ENCODE measurements at places on chromosomes 11 and 22. TPM values are rescaled to one million over a fixed set of nuclear protein-coding genes. Genes with fewer than 3 reads are reported as not detected.

PTDSS2 gene
- total RNA-seq = 21.7 TPM

RAB39A gene
- total RNA-seq = not detected

CDON gene
- total RNA-seq = 8.4 TPM

EHF gene
- total RNA-seq = 0.24 TPM

POLD3 gene
- 23.7 TPM for total RNA-seq

C11orf86 gene
- 0.17 TPM for total RNA-seq

OR8D4 gene
- total RNA-seq = not detected

POLDIP3 gene
- total RNA-seq = 47.4 TPM

ANO5 gene
- total RNA-seq = not detected

MRGPRX3 gene
- total RNA-seq = not detected

CRYBB3 gene
- total RNA-seq = not detected

GRCh38 chr11:5137996-5138395, at the start of gene OR52A5:
Gene OR52A5 (minus strand): TSS chr11:5138356. CDS start chr11:5132642, 5,714 bp downstream.
- H3K4me1 ChIP-seq = no peaks in the 10 kb centered on the region
- no peak within 1 kb of the TSS for H3K27ac ChIP-seq
- no peak within 1 kb of the TSS for H3K4me3 ChIP-seq
- H3K36me3 ChIP-seq = no peaks in the 10 kb centered on the region

GRCh38 chr11:134471087-134471715, 59.2 kb upstream of the B3GAT1 start:
- no peak for DNase-seq
- H3K4me1 ChIP-seq = peaks cover 20% of the 10 kb centered on the region
- no peaks in the 10 kb centered on the region for H3K36me3 ChIP-seq
- no peak overlapping the region for H3K27ac ChIP-seq

GRCh38 chr22:32967386-32968101, 90.6 kb downstream of the SYN3 start:
- H3K27me3 ChIP-seq = no peaks in the 10 kb centered on the region
- H3K4me3 ChIP-seq = no peak overlapping the region
- DNase-seq = peak; percentile 93
- no peaks in the 10 kb centered on the region for H3K36me3 ChIP-seq

GRCh38 chr11:2943711-2944118, 14.5 kb upstream of the PHLDA2 start:
- no peak overlapping the region for H3K27ac ChIP-seq
- DNase-seq = no peak
- no peak overlapping the region for H3K4me3 ChIP-seq
- H3K27me3 ChIP-seq = no peaks in the 10 kb centered on the region

DNA sequence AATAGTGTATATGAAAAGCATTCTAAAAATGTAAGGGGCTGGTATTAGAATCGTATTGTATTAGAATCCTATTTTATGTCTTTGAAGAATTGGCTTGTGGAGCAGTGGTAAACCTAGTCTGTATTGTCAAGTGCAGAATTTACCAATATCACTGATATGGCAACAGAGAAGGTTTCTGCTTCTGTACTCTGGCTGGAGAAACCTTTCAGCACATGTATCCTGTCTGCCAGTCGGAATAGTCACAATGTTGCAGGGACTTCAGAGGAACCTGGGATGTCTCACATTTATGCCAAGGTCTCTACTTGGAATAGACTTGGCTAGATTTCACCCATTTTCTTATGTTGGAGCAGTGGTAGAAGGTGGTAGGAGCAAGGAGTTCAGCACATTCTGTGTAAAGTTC, 4.4 kb downstream of the MTMR3 start:
- peaks cover 45% of the 10 kb centered on the region for H3K4me1 ChIP-seq
- H3K4me3 ChIP-seq = no peak overlapping the region
- DNase-seq = no peak
- H3K36me3 ChIP-seq = no peaks in the 10 kb centered on the region

GRCh38 chr11:45250035-45250718, 36.0 kb downstream of the SYT13 start:
- DNase-seq = no peak
- H3K27ac ChIP-seq = no peak overlapping the region
- H3K4me1 ChIP-seq = no peaks in the 10 kb centered on the region
- no peak overlapping the region for H3K4me3 ChIP-seq
- no peaks in the 10 kb centered on the region for H3K36me3 ChIP-seq
- peaks cover 5% of the 10 kb centered on the region for H3K27me3 ChIP-seq

DNA sequence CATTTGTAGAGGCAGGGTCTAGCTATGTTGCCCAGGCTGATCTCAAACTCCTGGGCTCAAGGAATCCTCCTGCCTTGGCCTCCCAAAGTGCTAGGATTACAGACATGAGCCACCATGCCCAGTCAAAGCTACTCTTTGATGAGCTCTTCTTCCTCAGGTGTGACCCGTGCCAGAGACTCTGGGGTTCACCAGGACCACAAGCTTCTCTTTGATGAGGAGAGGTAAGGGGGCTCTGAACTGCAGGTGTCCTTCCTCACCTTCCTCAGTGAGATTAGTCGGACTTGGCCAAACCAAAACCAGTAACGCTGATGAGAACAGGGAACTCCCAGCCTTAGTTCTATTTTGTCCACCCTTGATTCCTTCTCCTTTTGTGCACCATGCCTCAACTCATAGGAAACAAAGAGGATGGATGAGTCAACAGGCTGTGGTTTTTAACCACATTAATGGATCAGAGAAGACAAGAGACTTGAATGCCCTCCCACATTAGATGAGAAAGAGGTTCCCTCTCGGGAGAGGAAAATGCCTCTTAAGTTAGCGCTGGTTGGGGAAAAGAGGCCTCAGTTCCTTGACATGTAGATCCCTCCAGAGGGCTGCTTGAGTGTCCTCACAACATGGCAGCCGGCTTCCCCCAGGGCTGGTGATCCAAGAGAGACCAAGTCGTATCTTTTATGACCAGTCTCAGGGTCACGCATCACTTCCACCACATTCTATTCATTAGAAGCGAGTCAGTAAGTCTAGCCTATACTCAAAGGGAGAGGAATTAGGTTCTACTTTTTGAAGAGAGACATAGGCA, 25.7 kb upstream of the CTR9 start:
- H3K4me1 ChIP-seq = no peaks in the 10 kb centered on the region
- no peak overlapping the region for H3K4me3 ChIP-seq
- H3K27me3 ChIP-seq = peaks cover 33% of the 10 kb centered on the region
- DNase-seq = no peak

DNA sequence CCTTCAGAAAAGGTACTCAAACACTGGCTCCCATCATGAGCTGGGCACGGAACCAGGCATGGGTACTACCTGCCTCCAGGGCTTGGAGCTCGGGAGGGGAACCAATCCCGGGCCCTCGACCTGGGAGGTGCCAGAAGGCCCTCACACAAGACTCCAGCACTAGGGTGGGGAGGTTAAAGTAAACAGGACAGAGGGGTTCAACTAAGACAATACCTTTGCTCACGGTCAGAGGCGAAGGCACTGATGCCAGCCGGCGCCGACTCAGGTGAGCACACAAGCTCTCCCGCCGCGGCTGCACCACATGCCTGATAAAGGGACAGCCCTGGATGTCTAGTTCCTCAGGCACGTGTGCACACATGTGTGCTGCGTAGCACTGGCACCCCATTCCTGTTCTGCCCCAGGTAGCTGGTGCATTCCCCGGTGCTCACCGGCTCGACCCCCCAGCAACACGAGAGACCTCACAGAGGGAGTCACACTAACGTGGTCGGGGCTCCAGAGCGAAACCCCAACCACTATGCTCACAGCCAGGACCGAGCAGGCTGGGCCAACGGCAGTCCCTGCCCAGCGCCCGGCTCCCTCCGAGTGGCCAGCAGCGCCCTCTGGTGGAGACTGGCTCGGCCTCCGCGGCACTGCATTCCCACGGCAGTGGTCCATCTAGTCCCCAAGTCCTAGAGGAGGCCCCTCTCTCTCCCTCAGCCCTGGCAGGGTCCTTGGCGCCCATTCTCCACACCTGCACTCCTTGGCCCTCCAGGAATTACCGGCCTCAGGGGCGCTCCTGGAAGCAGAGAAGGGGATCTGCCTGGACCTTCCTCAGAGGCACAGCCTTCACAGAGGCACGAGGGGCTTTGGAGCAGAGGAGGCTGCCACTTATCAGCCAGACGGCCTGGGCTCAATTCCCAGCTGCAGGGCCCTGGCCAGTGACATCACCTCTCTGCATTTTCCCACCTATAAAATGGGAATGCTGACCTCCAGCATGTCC, 28.8 kb upstream of the MOB2 start:
- no peak overlapping the region for H3K4me3 ChIP-seq
- no peaks in the 10 kb centered on the region for H3K4me1 ChIP-seq
- H3K27me3 ChIP-seq = no peaks in the 10 kb centered on the region
- peak; percentile 23 for DNase-seq

- DNase-seq = no peak
- H3K36me3 ChIP-seq = no peaks in the 10 kb centered on the region
- H3K4me1 ChIP-seq = no peaks in the 10 kb centered on the region
- H3K27ac ChIP-seq = no peak within 1 kb of the TSS
- no peak within 1 kb of the TSS for H3K4me3 ChIP-seq
- no peaks in the 10 kb centered on the region for H3K27me3 ChIP-seq
Observed at GRCh38 chr11:18455686-18456372, at the start of gene LDHAL6A. Gene LDHAL6A (plus strand): TSS chr11:18455856. CDS start chr11:18456681, 825 bp downstream.

DNA sequence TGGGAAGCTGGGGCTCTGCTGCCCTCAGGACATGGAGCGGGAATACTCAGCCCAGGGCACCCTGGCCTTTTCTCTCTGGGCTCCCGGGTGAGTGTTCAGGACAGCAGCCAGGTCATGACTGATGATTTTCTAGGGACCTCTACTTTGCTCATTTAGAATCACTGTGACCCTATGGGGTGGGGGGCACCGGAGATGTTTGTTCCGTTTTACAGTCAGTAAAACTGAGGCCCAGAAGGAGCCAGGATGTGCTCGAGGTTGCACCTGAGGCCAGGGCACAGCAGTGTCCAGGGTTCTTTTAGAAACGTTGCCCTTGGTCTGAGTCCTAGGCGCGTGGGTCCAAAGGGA, 48.1 kb downstream of the SMIM38 start:
- no peak overlapping the region for H3K4me3 ChIP-seq
- H3K36me3 ChIP-seq = no peaks in the 10 kb centered on the region
- peaks cover 34% of the 10 kb centered on the region for H3K27me3 ChIP-seq
- peaks cover 15% of the 10 kb centered on the region for H3K4me1 ChIP-seq

- peaks cover 53% of the 10 kb centered on the region for H3K4me1 ChIP-seq
- H3K27me3 ChIP-seq = peaks cover 39% of the 10 kb centered on the region
- DNase-seq = no peak
Observed at GRCh38 chr22:19169947-19170318, 8.6 kb downstream of the SLC25A1 start.

GRCh38 chr22:17726928-17727897, 47.1 kb downstream of the BID start:
- peaks cover 10% of the 10 kb centered on the region for H3K36me3 ChIP-seq
- H3K27me3 ChIP-seq = no peaks in the 10 kb centered on the region

GRCh38 chr11:102794382-102794781, 3.6 kb downstream of the MMP1 start:
- H3K36me3 ChIP-seq = no peaks in the 10 kb centered on the region
- no peak overlapping the region for H3K27ac ChIP-seq
- no peak overlapping the region for H3K4me3 ChIP-seq
- peak; percentile 44 for DNase-seq
- no peaks in the 10 kb centered on the region for H3K4me1 ChIP-seq

DNA sequence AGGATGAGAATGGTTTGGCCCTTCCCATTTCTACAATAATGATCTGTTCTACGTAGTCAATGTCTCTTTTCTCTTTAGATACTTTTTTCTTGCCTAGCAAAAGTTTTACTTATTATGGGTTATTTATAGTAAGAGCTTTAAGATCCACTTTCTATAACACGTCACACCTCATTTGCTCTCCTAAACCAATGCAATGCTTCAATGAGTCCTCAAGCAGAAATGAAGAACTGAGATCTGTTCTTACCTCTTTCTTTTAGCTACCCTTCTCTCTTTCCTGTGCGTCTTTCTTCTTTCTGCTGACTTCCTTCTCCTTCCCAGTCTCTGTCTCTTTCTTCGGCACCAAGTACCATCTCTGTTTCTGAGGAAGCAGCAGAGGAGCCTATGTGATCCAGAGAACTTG, 61.8 kb downstream of the SNX19 start:
- no peak for DNase-seq
- H3K36me3 ChIP-seq = no peaks in the 10 kb centered on the region
- H3K27ac ChIP-seq = no peak overlapping the region

DNA sequence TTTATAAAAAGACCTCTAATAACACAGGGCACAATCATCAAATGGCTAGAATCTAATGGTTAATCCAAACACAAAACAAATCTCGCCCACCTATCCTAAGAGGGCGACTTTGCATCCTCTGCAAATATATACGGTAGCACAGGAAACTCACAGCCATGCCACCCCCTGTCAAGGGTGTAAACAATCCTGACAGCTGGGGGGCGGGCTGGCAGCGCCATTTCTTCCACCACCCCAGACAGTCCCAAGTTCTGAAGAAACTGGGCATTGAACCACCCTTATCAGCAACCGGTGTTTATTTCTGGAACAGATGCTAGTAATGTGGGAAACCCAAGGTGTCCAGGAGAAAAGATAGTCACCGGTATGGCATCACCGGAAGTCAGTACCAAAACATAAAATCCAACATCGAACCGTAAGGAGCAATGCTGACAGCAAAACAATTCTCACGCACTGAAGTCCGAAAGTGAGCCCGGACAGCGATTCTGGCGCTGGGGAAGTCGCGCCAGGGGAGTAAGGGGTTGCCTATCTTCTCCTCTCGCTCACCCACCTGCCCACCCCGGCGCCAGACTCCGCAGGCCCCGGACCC, 825 bp downstream of the FBXO3 start:
- H3K27me3 ChIP-seq = peaks cover 27% of the 10 kb centered on the region
- H3K36me3 ChIP-seq = peaks cover 6% of the 10 kb centered on the region
- no peak for DNase-seq
- peaks cover 38% of the 10 kb centered on the region for H3K4me1 ChIP-seq
- peak overlapping the region; percentile 33 for H3K27ac ChIP-seq

- no peak for DNase-seq
- peaks cover 10% of the 10 kb centered on the region for H3K27me3 ChIP-seq
- no peaks in the 10 kb centered on the region for H3K4me1 ChIP-seq
Observed at GRCh38 chr11:22339611-22340010, 1.4 kb downstream of the SLC17A6 start.

- DNase-seq = no peak
- H3K36me3 ChIP-seq = no peaks in the 10 kb centered on the region
- no peak overlapping the region for H3K4me3 ChIP-seq
- H3K27ac ChIP-seq = no peak overlapping the region
- H3K27me3 ChIP-seq = no peaks in the 10 kb centered on the region
- no peaks in the 10 kb centered on the region for H3K4me1 ChIP-seq
Observed at GRCh38 chr11:79960461-79960860, 519.6 kb upstream of the TENM4 start.

DNA sequence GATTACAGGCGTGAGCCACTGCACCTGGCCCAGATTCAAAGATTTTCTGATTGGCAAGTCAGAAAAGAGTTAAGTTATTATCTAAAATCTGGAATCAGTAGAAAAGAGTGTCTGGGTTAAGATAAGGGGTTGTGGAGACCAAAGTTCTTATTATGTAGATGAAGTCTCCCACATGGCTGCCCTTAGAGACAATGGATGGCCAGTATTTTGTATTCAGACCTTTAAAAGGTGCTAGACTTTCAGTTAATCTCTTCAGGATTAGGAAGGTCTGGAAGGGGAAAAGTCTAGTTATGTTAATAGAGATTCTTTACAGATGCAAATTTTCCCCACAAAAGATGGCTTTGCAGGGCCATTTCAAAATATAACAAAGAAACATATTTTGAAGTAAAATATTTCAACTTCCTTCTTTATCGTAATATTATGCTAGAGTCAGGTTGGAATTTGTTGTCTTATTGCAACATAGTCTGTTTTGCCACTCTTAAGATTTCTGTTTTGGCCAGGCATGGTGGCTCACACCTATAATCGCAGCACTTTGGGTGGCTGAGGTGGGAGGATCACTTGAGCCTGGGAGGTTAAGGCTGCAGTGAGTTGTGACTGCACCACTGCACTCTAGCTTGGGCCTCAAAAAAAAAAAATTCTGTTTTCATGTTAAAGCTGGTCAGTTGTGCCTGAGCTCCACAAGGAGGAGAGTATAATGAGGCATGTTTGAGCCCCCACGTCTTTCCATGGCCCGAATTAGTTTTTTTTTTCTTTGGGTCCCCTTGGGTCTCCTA, 14.0 kb downstream of the GRAMD1B start:
- no peak for DNase-seq
- H3K4me3 ChIP-seq = no peak overlapping the region
- no peaks in the 10 kb centered on the region for H3K4me1 ChIP-seq
- no peaks in the 10 kb centered on the region for H3K36me3 ChIP-seq
- peaks cover 9% of the 10 kb centered on the region for H3K27me3 ChIP-seq
